ENCODE measurements at places on chromosomes 5 and 9. TPM values are rescaled to one million over a fixed set of nuclear protein-coding genes. Genes with fewer than 3 reads are reported as not detected.

The GFI1B gene
- total RNA-seq = not detected

The BTNL9 gene
- total RNA-seq = not detected

The LSM11 gene
- total RNA-seq = 4.4 TPM

The PCDHB12 gene
- total RNA-seq = 0.13 TPM

The MSMP gene
- total RNA-seq = 1.0 TPM

The MELK gene
- total RNA-seq = 46.7 TPM

Data from mammary microvascular endothelial cell (primary cell).